Keratinocyte (primary cell): ENCODE measurements at places on chromosomes 13 and 19. TPM values are rescaled to one million over a fixed set of nuclear protein-coding genes. Genes with fewer than 3 reads are reported as not detected.

VSTM1 gene
- not detected in 3 replicates for polyA plus RNA-seq

SPACA4 gene
- polyA plus RNA-seq: 0.08 TPM in 1 of 3 replicates, not detected in the others

PNMA8C gene
- polyA plus RNA-seq: not detected in 3 replicates

ZNF792 gene
- polyA plus RNA-seq: 1.9 to 2.5 TPM (median 2.0 TPM) in 3 replicates

SYCN gene
- not detected in 3 replicates for polyA plus RNA-seq

MKNK2 gene
- polyA plus RNA-seq: 64.0 to 113 TPM (median 88.3 TPM) in 3 replicates

IZUMO2 gene
- not detected in 3 replicates for polyA plus RNA-seq

HAUS8 gene
- polyA plus RNA-seq: 4.1 to 8.8 TPM (median 8.1 TPM) in 3 replicates

RNF113B gene
- polyA plus RNA-seq: not detected in 3 replicates

PGLYRP1 gene
- not detected in 3 replicates for polyA plus RNA-seq

KANK3 gene
- polyA plus RNA-seq: 0.15 to 0.27 TPM (median 0.16 TPM) in 3 replicates

ODAD3 gene
- polyA plus RNA-seq: 0.05 to 0.52 TPM (median 0.09 TPM) in 3 replicates

ATP4B gene
- polyA plus RNA-seq: not detected in 3 replicates

SHFL gene
- 33.6 to 48.4 TPM (median 36.4 TPM) in 3 replicates for polyA plus RNA-seq

CLDND2 gene
- 0.37 to 1.1 TPM in 2 of 3 replicates, not detected in the other for polyA plus RNA-seq

IGFL1 gene
- polyA plus RNA-seq: 14.0 to 86.6 TPM (median 21.3 TPM) in 3 replicates

SLC8A2 gene
- 0.03 to 0.17 TPM (median 0.04 TPM) in 3 replicates for polyA plus RNA-seq

MEIOSIN gene
- polyA plus RNA-seq: not detected in 3 replicates

DNA sequence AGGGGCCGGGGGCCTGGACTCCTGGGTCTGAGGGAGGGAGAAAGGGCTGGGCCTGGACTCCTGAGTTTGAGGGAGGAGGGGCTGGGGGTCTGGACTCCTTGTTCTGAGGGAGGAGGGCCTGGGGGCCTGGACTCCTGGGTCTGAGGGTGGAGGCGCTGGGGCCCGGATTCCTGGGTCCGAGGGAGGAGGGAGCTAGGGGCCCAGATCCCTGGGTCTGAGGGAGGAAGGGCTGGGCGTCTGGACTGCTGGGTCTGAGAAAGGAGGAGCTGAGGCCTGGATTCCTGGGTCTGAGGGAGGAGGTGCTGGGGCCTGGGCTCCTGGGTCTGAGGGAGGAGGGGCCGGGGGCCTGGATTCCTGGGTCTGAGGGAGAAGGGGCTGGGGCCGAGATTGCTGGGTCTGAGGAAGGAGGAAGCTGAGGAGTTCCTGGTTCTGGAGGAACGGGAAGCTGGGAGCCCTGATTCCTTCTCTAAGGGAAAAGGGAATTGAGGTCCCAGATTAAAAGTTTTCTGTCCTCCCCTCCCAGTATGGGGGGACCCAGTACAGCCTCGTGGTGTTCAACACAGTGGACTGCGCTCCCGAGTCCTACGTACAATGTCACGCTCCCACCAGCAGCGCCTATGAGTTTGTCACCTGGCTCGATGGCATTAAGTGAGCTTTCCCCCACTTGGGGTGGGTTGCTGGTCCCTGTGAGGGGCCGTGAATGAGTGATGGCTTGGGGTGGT, 721 bp downstream of the MED25 start:
- DNase-seq: no peak

GRCh38 chr13:40916207-40916998, 102.7 kb downstream of the ELF1 start:
- no peak for DNase-seq

DNA sequence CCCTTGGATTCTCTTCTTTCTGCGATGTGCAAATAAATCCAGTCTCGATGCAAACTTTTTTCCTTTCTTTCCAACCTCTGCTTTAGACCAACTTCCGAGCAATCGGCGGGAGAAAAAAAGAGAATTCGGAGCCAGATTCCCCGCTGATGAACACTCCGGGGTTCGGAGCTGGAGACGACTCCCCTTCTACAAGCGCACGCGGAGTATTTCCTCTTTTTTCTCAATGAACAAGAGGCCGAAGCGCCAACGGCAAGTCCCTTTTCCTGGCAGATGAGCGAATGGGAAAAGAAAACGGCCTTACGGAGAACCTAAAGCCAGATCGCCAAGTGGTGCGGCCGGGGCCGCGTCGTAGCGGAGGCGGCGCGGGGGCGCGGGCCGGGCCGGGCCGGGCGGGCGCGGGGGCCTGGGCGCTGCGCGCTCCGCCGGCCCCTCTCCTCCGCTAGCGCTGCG, 250 bp downstream of the SPRY2 start:
- no peak for DNase-seq

DNA sequence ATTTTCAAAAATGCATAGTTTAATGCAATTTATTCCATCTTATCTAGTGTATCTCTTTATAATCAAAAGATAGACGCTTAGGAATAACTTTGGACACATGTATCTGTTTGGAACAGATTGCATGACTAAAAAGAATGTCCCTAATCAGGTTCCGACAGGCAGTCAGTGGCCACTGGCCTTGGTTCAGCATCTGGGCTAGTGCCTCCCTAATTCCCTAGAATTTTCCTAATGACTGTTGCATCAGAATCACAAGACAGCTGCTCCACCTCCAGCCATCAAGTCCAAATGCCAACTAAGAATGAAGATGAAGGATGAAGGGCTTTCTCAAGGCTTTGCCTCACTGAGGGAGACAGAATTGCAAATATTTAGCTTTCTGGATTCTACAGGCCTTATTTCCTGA, 173.8 kb downstream of the EFNB2 start:
- DNase-seq: no peak

- DNase-seq: no peak
Measured at GRCh38 chr13:92463134-92463533, 763.5 kb upstream of the GPC6 start.

DNA sequence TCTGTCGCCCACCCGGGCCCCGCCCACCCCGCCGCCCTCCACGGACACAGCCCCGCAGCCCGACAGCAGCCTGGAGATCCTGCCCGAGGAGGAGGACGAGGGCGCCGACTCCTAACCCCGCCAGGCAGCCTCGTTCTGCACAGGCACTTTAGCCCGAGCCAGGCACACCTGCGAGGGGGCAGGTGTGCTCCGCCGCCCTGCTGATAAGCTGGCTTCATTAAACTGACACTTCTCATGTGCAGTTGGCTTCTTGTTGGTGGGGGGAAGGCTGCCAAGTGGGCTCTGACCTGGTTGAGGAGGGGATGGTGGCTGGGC, 8.2 kb downstream of the IL4I1 start:
- no peak for DNase-seq

GRCh38 chr19:2446381-2446780, 10.4 kb downstream of the LMNB2 start:
- no peak for DNase-seq

DNA sequence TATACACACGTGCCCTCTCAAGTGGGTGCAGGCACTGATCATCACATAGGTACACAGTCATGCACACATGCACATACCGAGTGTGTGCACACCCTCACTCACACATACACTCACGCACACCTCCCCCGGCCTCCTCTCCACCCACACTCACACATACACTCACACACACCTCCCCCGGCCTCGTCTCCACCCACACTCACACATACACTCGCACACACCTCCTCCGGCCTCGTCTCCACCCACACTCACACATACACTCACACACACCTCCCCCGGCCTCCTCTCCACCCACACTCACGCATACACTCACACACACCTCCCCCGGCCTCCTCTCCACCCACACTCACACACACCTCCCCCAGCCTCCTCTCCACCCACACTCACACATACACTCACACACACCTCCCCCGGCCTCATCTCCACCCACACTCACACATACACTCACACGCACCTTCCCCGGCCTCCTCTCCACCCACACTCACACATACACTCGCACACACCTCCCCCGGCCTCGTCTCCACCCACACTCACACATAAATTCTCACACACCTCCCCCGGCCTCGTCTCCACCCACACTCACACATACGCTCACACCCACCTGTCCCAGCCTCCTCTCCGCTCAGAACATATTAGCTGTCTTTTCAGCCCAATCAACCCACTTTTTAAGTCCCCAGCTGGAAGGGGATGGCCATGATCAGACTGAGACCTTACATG, 105.2 kb upstream of the VSTM2B start:
- DNase-seq: no peak

DNA sequence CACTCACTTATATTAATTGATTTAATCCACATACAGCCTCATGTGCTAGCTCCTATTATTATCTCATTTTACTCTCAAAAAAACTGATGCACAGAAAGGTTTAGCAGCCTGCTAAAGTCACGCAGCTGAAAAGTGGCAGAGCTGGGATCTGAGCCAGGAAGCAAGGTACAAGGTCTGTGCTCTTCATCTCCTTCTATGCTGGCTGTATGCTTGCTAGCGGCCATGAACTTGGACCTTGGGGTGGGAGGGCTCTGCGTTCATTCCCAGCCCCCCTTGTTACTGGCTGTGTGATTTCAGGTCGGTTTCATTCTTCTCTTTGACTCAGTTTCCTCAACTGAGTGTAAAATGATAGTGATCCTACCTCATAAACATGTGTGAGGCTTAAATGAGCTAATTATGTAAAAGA, 69.8 kb downstream of the ALOX5AP start:
- DNase-seq: no peak

GRCh38 chr19:49070416-49070815, 2.1 kb downstream of the KCNA7 start:
- no peak for DNase-seq

DNA sequence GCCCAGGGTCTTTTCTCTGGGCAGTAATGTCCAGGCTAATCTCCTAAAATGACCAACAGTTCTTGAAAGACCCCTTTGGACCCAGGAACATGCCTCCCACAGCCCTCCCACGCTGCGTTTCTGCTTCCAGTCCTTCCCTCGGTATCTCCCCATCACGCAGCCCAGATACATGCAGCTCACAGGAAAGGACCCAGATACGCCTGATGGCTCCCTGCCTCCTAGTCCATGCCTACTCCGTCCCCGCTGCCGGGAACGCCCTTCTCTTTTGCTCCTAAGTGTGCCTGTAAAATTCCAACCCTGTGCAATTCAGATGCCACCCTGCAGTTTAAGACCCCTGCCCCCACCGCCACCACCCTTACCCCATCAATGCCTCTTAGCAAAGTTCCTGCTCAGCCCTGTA, 778 bp downstream of the MUC16 start:
- no peak for DNase-seq

DNA sequence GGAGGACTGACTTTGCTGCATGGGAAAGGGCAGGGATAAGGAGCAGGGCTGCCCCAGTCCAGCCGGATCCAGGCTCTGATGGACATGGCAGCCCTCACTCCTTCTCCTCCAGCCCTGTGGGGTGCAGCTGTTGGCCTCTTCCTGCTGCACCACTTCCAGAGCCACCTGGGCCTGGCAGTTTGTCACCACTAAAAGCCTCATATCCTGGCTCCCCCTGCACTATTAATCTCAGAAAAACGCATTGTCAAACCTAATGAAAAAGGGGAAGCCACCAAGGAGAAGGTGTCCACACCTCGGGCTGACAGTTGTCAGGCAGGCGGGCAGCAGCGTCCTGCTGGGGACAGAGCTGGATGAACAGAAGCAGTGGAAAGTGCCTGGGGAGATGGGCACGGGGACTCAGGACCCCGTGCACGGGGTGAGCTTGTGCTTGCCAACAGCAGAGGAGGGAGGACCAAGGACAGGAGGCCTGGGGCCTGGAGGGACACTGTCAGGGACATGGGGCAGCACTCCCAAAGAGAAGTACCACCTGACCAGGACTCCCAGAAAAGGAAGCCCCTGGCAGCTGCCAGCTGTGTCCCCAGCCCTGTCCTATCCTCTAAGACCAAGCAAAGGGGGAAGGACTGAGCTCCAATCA, 151.1 kb upstream of the TSHZ3 start:
- no peak for DNase-seq

DNA sequence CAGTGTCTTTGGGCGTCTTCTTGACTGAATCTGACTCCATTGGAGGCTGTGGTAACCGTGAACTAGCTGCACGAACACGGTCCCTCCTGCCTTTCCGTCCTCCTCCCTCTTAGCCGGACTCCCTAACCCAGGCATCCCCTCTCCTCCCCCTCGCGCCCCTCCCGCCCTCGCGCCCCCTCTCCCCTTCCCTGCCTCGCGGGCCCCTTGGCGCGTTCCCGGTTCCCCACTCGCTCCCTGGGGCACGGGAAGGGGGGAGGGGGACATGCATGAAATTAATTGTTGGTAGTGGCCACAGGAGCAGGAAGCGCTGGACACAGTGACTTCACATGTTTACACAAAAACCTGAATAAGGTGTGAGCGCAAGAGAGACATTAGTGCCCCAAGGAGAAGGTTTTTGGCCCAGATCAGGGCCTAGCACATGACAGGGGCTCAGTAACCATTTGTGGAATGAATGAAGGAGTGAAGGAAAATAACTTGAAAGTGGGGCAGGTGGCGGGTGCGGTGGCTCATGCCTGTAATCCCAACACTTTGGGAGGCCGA, 279 bp downstream of the DMRTC2 start:
- DNase-seq: no peak

GRCh38 chr13:78701383-78701782, 42.4 kb upstream of the OBI1 start:
- no peak for DNase-seq

DNA sequence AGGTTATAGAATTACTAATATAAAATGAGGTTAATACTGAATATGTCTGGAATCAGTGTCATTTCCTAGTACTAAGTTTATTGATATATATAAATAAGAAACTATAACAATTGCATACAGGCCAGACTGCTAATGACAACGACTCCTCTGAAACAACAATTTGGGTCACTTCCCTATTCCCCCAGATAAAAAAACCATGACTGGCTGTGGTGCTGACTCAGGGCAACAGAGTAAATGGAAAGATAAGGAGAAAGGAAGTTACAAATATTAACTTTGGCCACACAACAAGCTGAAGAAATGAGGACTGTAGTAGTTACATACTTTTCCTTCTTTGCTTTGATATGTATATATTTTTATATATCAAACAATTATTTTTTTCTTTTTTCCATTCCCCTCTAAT, 263.7 kb upstream of the PCDH9 start:
- no peak for DNase-seq

GRCh38 chr19:38924388-38924787, 6.2 kb downstream of the SARS2 start:
- no peak for DNase-seq

GRCh38 chr19:18629166-18630088, 7.4 kb upstream of the KLHL26 start:
- DNase-seq: no peak

DNA sequence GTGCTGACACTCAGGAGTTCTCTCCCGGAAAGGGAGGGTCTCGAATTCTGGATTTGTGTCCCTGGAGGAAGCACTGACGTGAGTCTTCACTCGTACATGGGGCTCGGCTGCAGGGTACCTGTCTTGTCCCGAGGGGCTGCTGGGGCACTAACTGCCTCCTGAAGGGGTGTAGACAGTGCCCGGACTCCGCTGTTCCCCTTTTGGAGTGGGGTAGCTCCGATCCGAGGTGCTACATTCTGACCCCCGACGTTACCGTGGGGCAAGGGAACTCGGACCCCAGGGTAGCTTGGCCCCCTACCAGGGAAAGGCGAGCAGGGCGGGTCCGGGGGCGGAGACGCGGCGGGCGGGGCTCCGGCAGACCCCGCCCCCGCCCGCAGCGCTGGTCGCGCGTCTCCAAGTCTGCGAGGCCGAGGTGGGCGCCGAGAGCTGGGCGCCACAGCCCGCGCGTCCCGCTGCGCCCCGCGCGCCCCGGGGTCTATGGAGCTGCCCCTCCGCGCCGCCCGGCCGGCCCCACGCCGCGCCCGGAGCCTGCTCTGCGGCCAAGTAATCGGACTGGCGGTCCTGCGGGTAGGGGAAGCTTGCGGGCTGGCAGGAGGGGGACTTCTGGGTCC, at the start of gene NPAS1:
NPAS1 (plus strand) TSS at position 407 of the 611 bp plus-strand sequence. CDS start 1,211 bp downstream, outside the sequence.
- DNase-seq: no peak

- DNase-seq: no peak
Measured at GRCh38 chr13:74026753-74027152, 107.5 kb downstream of the KLF12 start.

- no peak for DNase-seq
Measured at GRCh38 chr19:48554385-48555091, 2.6 kb downstream of the SULT2B1 start.

- no peak for DNase-seq
Measured at GRCh38 chr19:398719-399118, 10.2 kb downstream of the C2CD4C start.

- no peak for DNase-seq
Measured at GRCh38 chr19:47615714-47616113, 6.8 kb downstream of the BICRA start.
